ENCODE measurements at places on chromosomes 2 and 18. TPM values are rescaled to one million over a fixed set of nuclear protein-coding genes. Genes with fewer than 3 reads are reported as not detected.

- DNase-seq = no peak
- H3K27me3 ChIP-seq = no peaks in the 10 kb centered on the region
- H3K4me3 ChIP-seq = no peak overlapping the region
- no peaks in the 10 kb centered on the region for H3K36me3 ChIP-seq
Observed at GRCh38 chr2:230018153-230018552, 50.6 kb downstream of the SLC16A14 start.

DNA sequence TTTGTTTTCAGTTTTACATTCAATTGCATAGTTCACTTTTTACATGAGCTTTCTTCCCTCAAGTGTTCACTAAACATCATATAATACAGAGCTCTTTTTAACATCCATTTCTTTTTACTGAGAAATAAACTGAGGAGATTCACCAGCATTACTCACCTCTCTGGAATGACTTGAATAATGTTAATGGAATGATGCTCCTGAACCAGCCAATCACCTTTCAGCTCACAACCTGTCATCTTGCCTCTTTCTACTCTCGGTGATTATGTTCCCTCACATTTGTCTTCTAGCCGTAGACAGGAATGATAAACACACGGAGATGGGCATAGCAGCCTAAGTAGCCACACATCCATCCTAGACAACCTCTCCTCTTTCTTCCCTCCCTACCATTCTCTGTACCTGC lies 301.7 kb downstream of the PAX3 start:
- DNase-seq = no peak
- H3K27ac ChIP-seq = no peak overlapping the region
- H3K36me3 ChIP-seq = no peaks in the 10 kb centered on the region

The SERPINB13 gene
- not detected for polyA plus RNA-seq

DNA sequence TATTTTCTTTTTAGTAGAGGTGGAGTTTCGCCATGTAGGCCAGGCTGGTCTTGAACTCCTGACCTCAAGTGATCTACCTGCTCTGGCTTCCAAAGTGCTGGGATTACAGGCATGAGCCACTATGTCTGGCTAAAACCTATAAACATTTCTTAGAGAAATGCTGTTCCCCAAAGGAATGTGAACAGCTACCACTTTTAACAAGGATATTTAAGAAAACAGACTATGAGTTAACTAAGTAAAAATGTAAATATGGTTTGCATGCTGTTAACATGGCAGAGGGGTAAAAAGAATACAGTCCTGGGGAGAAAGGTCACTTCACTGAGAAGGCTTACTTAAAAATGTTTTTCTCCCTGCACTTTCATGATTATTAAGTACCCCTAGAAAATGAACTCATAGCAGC lies 57.1 kb downstream of the SLC16A14 start:
- H3K27me3 ChIP-seq = no peaks in the 10 kb centered on the region
- no peak for DNase-seq
- H3K36me3 ChIP-seq = no peaks in the 10 kb centered on the region
- no peaks in the 10 kb centered on the region for H3K4me1 ChIP-seq

DNA sequence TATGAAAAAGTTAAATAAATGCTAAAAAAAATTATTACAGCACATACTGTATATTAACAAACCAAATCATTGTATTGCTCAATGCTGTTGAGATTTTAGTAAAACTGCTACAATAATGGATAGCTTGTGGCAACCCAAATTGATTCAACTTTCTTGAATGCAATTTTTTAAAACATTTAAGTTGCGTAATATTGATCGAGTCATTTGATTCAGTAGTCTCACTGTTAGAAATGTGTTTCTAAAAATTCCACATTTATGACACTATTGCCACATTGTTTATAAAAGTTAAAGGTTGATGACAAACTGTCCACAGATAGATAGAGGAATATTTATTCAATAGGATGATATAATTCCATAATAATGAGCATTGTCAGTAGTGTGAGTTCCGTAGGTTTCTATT lies 640.7 kb upstream of the CRIM1 start:
- H3K27me3 ChIP-seq = no peaks in the 10 kb centered on the region
- no peaks in the 10 kb centered on the region for H3K4me1 ChIP-seq
- H3K4me3 ChIP-seq = no peak overlapping the region
- no peak overlapping the region for H3K27ac ChIP-seq

DNA sequence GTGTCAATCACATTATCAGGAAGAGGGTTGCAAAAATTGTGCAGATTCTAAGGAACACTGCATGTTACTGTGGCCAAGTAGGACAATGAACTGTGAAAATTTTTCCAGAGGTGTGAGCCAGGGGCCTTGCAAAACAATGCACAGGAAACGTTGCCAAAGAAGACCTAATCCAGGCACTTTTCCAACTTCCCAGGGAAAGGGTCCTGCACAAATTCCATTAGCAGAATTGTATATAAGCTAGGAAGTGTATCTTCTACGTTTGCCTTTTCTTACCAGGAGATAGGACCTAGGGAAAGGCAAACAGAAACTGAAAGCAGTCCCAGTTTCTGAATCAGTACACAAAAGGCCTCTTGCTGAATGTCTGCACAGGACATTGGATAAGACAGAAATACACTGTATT lies 1888.3 kb upstream of the CELF4 start:
- no peak for DNase-seq
- no peaks in the 10 kb centered on the region for H3K36me3 ChIP-seq
- no peak overlapping the region for H3K27ac ChIP-seq
- no peak overlapping the region for H3K4me3 ChIP-seq
- no peaks in the 10 kb centered on the region for H3K27me3 ChIP-seq
- H3K4me1 ChIP-seq = no peaks in the 10 kb centered on the region

- no peaks in the 10 kb centered on the region for H3K27me3 ChIP-seq
- no peaks in the 10 kb centered on the region for H3K4me1 ChIP-seq
- no peaks in the 10 kb centered on the region for H3K36me3 ChIP-seq
- H3K27ac ChIP-seq = no peak overlapping the region
Observed at GRCh38 chr2:120619579-120619978, 116.1 kb upstream of the GLI2 start.

GRCh38 chr18:34870555-34871310 lies 160.6 kb downstream of the DTNA start:
- no peaks in the 10 kb centered on the region for H3K36me3 ChIP-seq
- no peaks in the 10 kb centered on the region for H3K27me3 ChIP-seq
- no peak overlapping the region for H3K4me3 ChIP-seq
- no peaks in the 10 kb centered on the region for H3K4me1 ChIP-seq
- no peak overlapping the region for H3K27ac ChIP-seq
- DNase-seq = no peak

GRCh38 chr2:231227310-231228162 lies 29.1 kb downstream of the ARMC9 start:
- no peaks in the 10 kb centered on the region for H3K36me3 ChIP-seq
- H3K27me3 ChIP-seq = no peaks in the 10 kb centered on the region
- no peaks in the 10 kb centered on the region for H3K4me1 ChIP-seq
- no peak overlapping the region for H3K4me3 ChIP-seq
- peak; percentile 44 for DNase-seq
- no peak overlapping the region for H3K27ac ChIP-seq

GRCh38 chr2:164044622-164045021 lies 308.8 kb upstream of the FIGN start:
- H3K4me1 ChIP-seq = no peaks in the 10 kb centered on the region
- no peak overlapping the region for H3K4me3 ChIP-seq
- no peaks in the 10 kb centered on the region for H3K36me3 ChIP-seq
- DNase-seq = no peak
- no peak overlapping the region for H3K27ac ChIP-seq

The FEV gene
- polyA plus RNA-seq = not detected

The APCDD1 gene
- polyA plus RNA-seq = not detected

The TTC39C gene
- polyA plus RNA-seq = 165 TPM

- no peaks in the 10 kb centered on the region for H3K4me1 ChIP-seq
- H3K27ac ChIP-seq = no peak overlapping the region
- no peak overlapping the region for H3K4me3 ChIP-seq
- no peaks in the 10 kb centered on the region for H3K36me3 ChIP-seq
Observed at GRCh38 chr2:124163840-124164239, 138.8 kb downstream of the CNTNAP5 start.

The NOSTRIN gene
- not detected for polyA plus RNA-seq

GRCh38 chr2:42183775-42184174 lies 14.6 kb downstream of the EML4 start:
- DNase-seq = no peak
- peaks cover 88% of the 10 kb centered on the region for H3K4me1 ChIP-seq
- H3K4me3 ChIP-seq = no peak overlapping the region
- no peaks in the 10 kb centered on the region for H3K27me3 ChIP-seq

The POLR1B gene
- polyA plus RNA-seq = 25.4 TPM

DNA sequence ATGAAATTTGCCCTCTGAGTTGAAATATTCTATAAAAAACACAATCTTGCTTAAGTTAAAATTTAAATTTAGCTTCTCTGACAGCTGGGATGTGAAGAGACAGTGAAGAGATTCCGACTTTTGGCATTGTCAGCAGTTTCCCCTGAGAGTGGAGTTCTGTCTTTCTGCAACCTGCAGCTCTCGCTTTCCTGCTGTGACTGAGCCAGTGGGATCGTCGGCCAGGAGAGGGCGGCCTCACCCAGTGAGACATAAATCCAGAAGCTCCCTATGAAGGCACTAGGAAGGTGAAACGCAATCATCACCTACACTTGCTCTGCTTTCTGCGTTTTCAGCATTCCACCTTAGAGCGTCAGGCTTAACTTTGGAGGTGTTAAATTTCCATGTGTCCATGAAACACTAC lies 75.4 kb upstream of the HNMT start:
- no peak overlapping the region for H3K27ac ChIP-seq
- H3K27me3 ChIP-seq = no peaks in the 10 kb centered on the region
- H3K4me3 ChIP-seq = no peak overlapping the region
- no peaks in the 10 kb centered on the region for H3K4me1 ChIP-seq
- DNase-seq = no peak
- H3K36me3 ChIP-seq = no peaks in the 10 kb centered on the region

The TMEM37 gene
- not detected for polyA plus RNA-seq

The MALT1 gene
- polyA plus RNA-seq = 60.3 TPM

The POTEI gene
- not detected for polyA plus RNA-seq

DNA sequence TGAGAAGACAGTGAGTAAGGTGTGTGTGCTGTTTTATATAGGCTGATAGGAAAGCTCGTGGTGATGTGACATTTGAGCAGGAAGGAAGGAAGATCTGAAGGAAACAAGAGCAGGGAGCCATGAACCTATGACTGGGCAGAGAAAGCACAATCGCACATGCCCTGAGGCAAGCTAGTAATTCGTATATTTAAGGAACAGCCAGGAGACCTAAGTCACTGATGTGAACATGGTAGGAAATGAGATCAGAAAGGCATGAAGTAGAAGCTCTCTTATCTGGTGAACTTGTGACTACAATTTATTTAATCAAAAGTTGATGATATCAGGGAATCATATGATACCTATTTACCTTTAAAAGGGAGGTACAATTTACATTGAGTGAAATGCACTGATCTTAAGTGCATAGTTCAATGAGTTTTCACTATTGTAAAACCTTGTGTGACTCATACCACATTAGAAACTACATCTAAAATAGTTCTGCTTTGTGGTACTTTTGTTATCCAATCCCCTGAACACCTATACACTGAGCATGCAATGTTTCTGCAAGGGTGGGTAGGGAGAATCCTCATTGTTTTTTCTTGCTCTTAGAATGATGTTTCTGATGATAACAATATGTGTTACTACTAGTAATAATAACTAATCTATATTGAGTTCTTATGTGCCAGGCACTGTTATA lies 67.5 kb downstream of the GALNT13 start:
- no peak overlapping the region for H3K4me3 ChIP-seq
- H3K27me3 ChIP-seq = no peaks in the 10 kb centered on the region
- no peak for DNase-seq

DNA sequence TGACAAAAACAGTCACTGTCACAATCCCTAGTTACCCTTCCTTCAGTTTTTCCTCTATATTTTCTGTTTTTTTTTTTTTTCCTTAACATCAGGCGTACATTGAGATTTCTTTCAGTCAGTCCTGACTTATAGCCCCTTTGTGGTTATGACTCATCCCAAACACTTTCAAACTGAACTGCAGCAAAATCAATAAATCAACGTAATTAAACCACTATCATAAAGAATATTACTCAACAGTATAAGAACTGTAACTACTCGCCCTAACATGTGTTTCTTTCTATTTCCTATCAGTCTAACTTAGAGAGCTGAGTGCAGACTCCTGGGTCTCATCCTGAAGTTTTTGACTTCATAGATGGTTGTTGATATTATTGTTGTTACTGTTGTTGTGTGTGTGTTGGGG lies 523.5 kb downstream of the LRRTM4 start:
- no peak overlapping the region for H3K27ac ChIP-seq
- no peak for DNase-seq
- no peaks in the 10 kb centered on the region for H3K27me3 ChIP-seq
- no peaks in the 10 kb centered on the region for H3K4me1 ChIP-seq
- H3K36me3 ChIP-seq = no peaks in the 10 kb centered on the region

The DNPEP gene
- polyA plus RNA-seq = 73.3 TPM

The GCG gene
- polyA plus RNA-seq = not detected

DNA sequence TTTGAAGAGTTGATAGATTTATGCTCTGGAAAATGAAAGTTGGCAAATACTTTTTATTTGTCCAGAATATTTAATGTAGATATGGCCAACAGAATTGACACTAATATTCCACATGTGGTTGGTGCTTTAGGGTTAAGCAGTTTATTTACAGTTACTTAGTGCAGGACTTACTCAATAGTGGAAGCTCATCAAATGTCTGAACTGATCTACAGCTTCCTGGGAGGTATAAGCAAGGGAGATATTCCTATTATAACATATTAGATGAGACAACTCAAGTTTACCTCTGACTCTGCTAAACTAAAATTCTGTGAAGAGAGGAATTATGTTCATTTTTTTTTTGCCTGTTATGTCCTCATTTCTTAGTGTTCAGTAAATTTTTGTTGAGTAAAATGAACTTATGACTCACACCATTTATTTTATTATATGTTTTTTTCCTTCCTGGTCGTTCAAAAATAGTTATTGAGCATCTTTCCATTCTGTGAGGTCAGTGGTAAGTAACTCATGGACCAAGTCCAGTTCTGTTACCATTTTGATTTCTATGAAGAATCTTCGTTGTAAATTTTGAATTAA lies 13.6 kb downstream of the ABI2 start:
- no peak for DNase-seq
- H3K36me3 ChIP-seq = no peaks in the 10 kb centered on the region
- no peak overlapping the region for H3K27ac ChIP-seq
- no peaks in the 10 kb centered on the region for H3K4me1 ChIP-seq

The EVX2 gene
- polyA plus RNA-seq = not detected

The RTP5 gene
- polyA plus RNA-seq = not detected

DNA sequence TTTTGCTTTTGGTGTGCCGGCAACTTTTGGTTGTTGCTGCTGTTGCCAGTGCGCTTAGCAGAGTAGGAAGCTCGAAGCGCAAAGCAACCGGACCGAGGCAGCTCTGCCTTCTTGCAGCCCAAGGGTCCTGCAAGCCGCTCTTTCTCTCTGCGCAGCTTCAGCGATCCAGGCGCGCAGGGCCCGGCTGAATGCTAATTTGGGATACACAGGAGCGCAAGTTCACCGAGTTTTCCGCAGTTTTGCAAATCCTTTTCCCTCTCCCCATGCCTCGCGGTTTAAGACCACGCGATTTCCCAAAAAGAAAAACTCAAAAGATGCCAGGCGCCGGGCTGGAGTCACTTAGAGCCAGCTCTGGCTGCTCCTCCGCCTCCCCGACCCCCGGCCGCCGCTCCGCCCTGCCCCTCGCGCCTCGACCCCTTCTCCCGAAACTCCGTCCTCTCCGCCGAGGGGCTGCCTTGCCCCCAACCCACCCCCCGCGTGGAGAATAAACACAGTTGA lies 13.5 kb upstream of the SIX3 start:
- peaks cover 34% of the 10 kb centered on the region for H3K27me3 ChIP-seq
- no peak for DNase-seq
- no peaks in the 10 kb centered on the region for H3K36me3 ChIP-seq
- H3K27ac ChIP-seq = no peak overlapping the region

- no peak for DNase-seq
- H3K36me3 ChIP-seq = no peaks in the 10 kb centered on the region
- no peaks in the 10 kb centered on the region for H3K4me1 ChIP-seq
Observed at GRCh38 chr2:156411835-156412234, 24.3 kb upstream of the GPD2 start.

The LGALSL gene
- 0.26 TPM for polyA plus RNA-seq

The TM4SF20 gene
- polyA plus RNA-seq = not detected
